Inflammatory macrophage treated with lipopolysaccharide for 4 hours (primary cell): ENCODE measurements at places on chromosomes 7 and 10.

GRCh38 chr10:18325889-18326531 lies 185.8 kb downstream of the CACNB2 start:
- DNase-seq = no peak

- DNase-seq = no peak
Observed at GRCh38 chr10:48361176-48361575, 54.7 kb downstream of the MAPK8 start.

GRCh38 chr7:79453266-79453557 lies 255 bp downstream of the MAGI2 start:
- DNase-seq = no peak

DNA sequence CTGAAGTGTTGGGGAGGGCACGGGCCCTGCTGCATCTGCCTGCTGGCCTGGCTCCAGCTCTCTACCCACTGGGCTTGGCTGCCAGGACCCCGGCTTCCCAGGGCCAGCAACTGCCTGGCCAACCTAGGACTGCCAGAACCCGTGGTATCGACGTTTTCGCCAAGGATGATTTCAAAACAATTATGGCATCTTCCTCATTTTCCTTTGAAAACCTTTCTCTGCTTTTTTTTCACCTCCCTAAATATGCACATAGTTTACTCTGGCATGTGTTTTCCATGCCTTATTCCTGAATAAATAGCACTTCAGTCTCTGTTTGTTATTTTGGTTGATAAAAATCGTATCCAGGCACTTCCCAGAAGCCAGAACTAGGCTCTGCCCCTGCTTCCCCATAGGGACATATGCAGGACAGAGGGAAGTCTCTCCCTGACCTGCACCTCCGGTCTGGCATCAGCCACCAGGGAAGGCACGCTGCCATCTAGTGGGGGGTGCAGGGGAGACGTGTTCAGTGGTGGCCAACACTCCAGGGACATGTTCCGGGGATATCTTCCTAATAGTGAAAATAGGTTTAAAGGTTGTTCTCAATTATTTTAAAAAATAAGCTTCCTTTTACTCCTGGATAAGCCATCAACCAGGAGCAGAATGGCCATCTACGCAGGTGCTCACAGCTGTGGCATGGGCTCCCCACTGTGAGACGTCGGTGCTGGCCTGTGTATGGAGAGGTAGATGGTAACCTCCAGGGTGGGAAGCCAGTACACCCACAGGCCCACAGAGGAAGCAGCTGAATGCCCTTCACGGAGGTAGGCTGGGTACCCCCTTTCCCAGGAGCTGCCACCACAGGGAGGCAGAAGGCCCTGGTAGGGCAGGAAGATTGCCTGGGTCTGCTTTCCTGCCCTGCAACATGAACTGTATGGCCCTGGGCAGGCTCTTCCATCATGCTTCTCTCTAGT lies 30.7 kb upstream of the ANTXRL start:
- DNase-seq = peak; percentile 73

GRCh38 chr10:89516149-89516832 lies 19.1 kb downstream of the SLC16A12 start:
- DNase-seq = no peak
